ENCODE measurements at places on chromosomes 6 and 20.
A peak's percentile ranks its signal among the peaks of the same experiment; 100 is the strongest.

- peak; percentile 16 for DNase-seq
Measured at GRCh38 chr6:117487821-117488220, 5.3 kb downstream of the DCBLD1 start.

- DNase-seq, result peak; percentile 94
Measured at GRCh38 chr6:44054721-44055559, 72.3 kb downstream of the MRPL14 start.

DNA sequence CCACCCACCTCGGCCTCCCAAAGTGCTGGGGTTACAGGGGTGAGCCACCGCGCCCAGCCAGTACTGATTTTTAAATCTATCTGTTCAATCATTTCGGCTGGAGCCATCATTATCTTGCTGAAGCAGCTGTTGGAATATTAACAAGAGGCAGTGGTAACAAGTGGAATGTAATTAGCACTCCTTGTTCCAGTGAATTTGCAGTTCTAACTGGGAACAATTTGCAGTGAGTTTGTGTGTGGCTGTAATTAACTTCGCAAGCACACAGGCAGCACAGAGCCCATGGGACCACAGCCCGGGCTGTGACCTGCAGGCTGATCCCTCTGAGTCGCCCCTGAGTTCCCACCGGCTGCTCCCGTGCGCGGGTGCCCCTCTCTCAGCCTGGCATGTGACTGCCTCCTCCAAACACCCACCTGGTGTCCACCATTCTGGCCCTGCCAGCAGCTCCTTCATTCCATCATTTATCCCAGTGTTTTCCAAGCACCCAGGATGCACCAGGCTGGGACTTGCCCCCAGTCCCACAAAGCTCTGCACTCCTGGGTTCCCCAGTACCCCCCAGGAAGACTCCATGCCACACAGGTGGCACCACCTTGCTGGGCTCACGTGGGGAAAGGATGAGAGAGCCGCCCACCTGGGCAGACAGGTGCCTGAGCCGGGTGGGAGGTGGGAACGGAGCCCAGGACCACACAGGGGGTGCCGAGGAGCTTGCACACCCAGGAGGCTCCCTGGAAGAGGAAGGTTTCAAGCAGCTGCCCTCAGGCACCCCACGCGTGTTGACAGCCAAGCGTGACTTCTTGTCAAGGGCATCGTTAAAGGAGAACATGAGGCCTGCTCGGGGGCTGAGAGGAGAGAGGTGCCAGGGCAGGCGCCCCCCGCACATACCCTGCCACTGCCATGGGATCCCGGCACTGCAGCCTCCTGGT lies 75.2 kb downstream of the YTHDF1 start:
- DNase-seq, result no peak

DNA sequence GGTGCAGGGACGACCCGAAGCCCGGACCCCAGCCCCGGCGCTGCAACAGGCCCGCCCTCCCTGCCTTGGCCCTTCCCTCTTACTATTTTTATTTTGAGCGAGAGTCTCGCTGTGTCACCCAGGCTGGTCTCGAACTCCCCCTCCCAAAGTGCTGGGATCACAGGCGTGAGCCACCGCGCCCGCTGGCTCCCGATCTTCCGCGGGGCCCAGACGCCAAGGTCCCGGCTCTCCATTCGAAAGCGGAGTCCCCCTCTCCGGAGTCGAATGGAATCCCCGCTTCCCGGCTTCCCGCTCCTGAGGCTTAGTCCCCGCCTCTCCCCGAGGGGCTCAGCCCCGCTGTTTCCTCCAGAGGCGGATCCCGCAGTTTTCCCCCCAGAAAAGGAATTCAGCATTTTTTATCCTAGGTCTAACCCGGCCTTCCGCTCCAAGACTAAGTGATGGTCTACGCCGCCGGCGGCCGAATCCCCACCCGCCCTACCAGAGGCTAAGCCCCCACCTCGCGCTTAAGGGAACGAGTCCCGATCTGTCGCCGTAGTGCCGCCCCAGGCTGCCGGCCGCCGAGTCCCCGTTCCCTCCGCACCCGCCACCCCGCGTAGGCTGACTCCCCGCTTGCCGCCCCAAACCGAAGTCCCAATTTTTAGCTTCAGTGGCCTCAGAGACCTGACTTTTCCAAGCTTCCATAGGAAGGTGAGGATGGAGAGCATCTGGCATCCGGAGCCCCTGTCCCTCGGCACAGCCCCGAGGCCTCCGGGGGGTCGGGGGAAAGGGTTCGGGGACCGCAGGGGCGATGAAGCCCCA lies 11.5 kb upstream of the TMC2 start:
- peak; percentile 79 for DNase-seq

GRCh38 chr6:79764747-79765146 lies 133.6 kb downstream of the SH3BGRL2 start:
- no peak for DNase-seq

GRCh38 chr20:60057866-60058807 lies 99.9 kb downstream of the CDH26 start:
- peak; percentile 64 for DNase-seq

DNA sequence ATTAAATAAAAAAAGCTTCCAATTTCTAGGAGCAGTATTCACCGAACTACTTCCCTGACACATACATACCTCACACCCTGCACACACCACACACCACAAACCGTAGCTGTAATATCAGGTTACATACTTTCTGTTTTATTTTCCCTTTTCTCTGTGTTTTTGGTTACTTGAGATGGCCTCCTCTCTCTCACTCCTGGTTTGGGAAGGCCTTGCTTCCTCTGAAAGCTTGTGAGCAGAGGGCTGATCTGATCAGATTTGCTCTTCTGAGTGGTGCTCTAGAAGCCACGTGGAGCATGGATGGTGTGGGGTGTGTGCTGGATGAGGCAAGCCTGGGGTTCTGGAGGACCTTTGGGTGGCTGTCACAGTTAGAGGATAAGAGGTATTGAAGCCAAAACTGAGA lies 20.9 kb downstream of the UTRN start:
- DNase-seq, result peak; percentile 69

- no peak for DNase-seq
Measured at GRCh38 chr20:1938464-1939269, 43.5 kb downstream of the SIRPA start.

DNA sequence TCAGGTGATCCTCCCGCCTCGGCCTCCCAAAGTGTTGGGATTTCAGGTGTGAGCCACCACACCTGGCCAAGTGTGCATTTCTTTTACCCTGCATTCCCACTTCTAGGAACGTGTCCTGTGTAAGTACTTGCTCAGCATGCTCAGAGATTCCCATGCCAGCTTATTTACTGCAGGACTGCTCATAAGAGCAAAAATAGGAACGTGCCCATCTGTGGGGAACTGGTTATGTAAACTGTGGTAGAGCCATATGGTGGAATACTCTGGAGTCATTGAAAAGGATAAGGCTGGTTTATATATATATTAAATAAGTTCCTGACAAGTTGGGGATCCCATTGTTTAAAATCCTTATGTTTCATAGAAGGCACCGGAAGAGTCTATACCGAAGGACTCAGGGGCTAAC lies 38.2 kb upstream of the FANCE start:
- no peak for DNase-seq

- no peak for DNase-seq
Measured at GRCh38 chr20:41094353-41095055, 42.8 kb upstream of the PLCG1 start.

GRCh38 chr6:36357872-36358225 lies 21.2 kb upstream of the BNIP5 start:
- DNase-seq, result no peak

- peak; percentile 26 for DNase-seq
Measured at GRCh38 chr6:125753218-125753936, 3.9 kb downstream of the HEY2 start.

DNA sequence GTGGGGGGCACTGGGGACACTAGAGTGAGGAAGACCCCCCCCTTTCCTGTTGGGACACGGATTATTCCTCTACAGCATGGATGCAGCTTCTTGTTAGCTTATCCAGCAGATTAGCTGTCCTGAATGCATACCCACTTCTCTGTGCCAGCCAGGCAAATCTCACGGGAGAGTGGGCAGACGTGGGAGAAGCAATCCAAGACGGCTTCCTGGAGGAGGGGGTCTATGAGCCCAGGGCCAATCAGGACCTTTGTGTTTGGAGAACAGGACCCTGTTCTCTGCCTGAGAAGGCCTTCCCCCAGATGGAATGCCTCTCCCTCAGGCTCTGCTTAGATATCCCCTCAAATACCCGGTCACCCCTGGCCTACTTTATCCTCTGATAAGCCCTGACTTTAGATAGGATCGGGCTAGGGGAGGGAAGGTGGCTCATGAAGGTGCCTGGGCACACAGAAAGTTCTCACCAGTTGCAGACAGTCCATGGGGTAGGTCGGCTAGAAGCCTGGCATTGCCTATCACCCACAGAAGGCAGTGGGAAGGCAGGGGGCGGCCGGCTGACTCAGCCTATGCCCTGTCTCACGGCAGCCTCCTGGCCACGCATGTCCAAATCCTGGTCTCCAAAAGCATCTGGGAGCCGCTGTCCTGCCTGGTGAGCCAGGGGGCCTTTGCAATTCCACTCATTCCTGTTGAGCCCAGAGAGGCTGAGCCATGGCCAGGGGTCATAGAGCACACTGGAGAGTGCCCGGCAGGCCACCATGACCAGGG lies 34.7 kb downstream of the SUN5 start:
- no peak for DNase-seq

DNA sequence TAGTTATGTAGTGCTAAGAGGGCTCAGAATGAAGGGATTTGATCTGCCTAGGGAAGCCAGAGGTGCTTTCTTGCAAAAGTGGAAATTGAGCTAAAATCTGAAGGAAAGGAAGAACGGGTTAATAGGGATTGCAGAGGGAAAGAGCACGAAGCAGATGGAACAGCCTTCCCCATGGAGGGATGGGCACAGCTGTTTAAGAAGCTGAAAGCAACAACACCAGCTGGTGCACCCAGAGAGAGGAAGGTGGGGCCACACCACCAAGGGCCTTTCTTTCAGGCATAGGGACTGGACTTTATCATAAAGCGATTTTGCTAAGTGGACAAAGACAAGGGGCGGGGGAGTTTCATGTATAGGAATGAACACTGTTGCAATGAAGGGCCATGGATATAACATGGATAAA lies 65.8 kb upstream of the SNRPB2 start:
- no peak for DNase-seq

GRCh38 chr6:110671447-110671846 lies 143.8 kb downstream of the CDK19 start:
- no peak for DNase-seq

GRCh38 chr6:57021086-57021720 lies 25.3 kb upstream of the KIAA1586 start:
- peak; percentile 60 for DNase-seq

DNA sequence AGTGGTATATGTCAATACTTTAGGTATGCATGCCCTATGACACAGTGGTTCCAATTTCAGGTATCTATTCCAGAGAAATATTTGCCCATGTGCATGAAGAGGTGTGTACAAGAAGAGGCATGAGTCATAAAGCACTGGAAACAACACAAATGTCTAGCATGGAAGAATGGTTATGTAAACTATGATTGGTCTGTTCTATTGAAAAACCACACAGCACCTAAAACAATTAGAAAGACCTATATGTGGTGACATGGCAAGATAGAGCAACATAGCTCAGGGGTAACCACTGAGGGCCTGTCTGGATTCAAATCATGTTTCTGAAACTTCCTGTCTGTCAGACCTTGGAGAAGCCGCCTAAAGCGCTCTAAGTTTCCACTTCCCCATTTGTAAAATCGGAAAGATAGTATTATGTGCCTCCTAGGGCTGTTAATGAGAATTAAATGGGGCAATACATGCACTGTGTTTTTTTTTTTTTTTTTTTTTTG lies 76.0 kb upstream of the SHLD1 start:
- DNase-seq, result no peak

All from fibroblast of skin of scalp (primary cell).